ENCODE measurements at places on chromosomes 2 and 18. TPM values are rescaled to one million over a fixed set of nuclear protein-coding genes. Genes with fewer than 3 reads are reported as not detected.

The BOLL gene
- not detected for total RNA-seq

The TMEM178A gene
- not detected for total RNA-seq

The FEV gene
- not detected for total RNA-seq

The CCDC138 gene
- total RNA-seq: 9.3 TPM

The RAX gene
- not detected for total RNA-seq

The POMC gene
- total RNA-seq: 3.4 TPM
